ENCODE measurements at places on chromosomes 7 and 10. TPM values are rescaled to one million over a fixed set of nuclear protein-coding genes. Genes with fewer than 3 reads are reported as not detected.

GRCh38 chr10:113121153-113121552 lies 171.1 kb downstream of the TCF7L2 start:
- no peak for DNase-seq

The FAM241B gene
- total RNA-seq: 6.1 TPM

DNA sequence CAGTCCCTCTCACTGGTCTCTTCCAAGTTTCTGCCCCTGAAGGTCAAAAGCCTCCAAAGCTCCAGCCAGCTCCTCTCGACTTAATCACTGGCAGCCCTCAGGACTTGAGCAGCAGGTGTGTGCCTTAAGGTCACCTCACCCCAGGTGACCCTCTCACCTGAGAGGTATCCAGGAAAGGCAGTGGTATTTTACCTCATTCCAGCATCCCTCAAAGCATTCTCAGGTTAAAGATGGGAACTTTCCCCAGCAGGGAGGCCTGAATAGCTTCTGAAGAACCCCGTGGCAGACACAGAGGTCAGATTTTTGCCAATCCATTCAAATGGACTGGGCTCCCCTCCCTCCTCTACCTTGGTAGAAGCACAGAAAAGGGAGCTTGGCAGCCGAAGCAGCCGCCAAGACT lies 148.2 kb downstream of the GFRA1 start:
- no peak for DNase-seq

DNA sequence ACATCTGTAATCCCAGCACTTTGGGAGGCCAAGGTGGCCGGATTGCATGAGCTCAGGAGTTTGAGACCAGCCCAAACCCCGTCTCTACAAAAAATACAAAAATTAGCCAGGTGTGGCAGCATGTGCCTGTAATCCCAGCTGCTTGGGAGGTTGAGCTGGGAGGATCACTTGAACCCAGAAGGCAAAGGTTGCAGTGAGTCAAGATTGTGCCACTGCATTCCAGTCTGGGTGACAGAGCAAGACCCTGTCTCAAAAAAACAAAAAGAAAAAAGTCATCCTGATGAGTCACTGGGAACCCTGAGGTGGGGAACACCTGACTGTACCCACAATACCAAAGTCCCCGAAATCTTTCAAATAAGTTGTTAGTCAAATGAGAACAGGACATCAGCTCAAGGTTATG lies 80.0 kb downstream of the NEBL start:
- no peak for DNase-seq

DNA sequence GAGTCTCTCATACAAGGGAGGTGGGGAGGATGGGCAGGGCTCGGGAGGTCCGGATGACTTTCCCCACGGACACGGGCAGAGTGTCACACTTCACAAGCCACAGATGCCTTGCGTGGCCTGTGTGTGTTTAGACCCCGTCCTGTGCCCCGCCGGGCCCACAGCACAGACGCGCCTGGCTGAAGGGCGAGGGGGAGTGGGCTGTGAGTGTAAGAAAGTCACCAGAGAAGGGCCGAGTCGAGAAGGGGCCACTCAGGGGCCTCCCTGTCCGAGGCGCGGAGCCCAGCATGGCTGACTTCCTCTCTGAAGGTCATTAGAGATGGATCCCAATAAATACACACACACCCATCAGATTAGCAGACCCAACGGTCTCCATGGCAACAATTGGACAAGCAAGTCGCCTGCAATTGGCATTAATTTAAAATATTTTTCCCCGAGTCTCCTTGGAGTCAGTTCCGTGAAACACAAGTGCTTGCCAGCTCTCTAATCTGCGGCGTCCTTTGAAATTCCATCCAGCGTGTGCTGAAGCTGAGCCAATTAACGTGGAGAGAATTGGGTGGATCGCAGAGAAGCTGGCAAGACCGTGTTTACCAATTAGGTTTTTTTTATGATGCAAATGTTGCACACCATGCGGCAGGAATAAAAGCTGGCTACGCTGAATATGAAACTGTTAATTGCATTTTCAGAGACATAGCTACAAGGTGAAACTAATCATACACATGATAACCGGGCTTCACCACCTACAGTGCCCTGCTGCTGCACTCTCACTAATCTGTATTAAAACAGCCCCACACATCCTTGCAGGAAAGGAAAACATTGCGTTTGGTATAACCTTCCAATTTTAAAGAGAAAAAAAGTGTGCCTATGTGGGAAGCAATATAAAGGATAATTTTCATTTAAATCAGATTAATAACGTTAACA lies 571.2 kb downstream of the PTPRN2 start:
- peak; percentile 45 for DNase-seq

- DNase-seq: peak; percentile 68
Measured at GRCh38 chr7:36670585-36671431, 53.5 kb downstream of the AOAH start.

- no peak for DNase-seq
Measured at GRCh38 chr7:152760854-152761748, 1.5 kb downstream of the ACTR3B start.

GRCh38 chr7:131578602-131579001 lies 22.2 kb upstream of the PODXL start:
- no peak for DNase-seq

- no peak for DNase-seq
Measured at GRCh38 chr10:28530751-28531150, 2.2 kb upstream of the WAC start.

GRCh38 chr7:100190048-100190711 lies 12.5 kb downstream of the STAG3 start:
- DNase-seq: no peak

The CTNNA3 gene
- total RNA-seq: 89.6 TPM

DNA sequence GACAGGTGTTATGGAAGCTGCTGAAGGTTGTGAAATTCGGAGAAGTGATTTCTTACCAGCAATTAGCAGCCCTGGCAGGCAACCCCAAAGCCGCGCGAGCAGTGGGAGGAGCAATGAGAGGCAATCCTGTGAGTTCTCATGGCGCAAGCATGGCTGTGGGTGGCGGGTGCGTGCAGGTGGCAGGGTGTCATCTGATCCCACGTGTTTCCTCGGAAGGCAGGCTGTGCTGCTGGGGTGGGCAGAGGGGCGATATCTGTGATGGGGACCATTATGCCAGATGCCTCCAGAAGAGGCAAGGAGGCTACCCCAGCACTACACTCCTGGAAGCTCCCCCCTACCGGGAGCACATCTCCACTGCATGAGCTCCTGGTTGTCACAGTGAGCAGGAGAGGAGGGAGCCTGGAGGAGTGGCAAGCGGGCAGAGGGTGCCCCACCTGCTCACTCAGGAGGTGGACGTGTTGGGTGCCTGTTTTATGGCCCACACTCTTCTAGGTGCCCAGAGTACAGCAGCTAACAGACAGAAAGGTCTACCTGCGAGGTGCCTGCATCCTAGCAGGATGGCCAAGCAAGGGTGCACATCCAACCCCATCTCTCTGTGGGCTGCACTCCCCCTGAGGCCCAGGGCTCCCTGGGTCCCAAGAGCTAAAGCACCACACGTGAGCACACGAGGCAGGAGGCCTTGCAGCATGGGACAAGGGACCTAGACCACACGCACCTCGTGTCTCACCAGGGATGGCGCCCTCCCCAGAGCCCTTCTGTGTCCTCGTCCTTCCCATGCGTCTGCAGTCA lies 204.7 kb downstream of the EBF3 start:
- peak; percentile 37 for DNase-seq

The CYP2C19 gene
- not detected for total RNA-seq

DNA sequence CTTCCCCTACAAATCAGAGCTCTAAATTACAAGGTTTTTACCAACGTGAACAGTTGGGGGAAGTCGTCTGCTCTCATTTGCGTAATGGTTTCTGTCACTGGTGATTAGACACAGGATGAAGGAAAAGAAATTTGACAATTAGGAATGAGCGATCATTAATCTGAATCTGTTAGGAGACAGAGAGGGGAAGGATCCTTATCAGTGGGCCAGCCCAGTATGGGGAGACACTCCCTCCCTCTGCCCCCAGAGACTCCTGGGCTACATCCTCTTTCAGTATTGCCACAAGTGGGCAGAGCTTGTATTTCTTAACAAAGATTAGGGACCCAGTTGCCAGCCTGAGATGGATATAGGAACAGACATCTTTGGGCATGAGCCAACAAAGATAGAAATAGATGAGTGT lies 15.5 kb downstream of the HIF1AN start:
- no peak for DNase-seq

The DYNC1I1 gene
- 4.3 TPM for total RNA-seq

The GPRIN2 gene
- 2.0 TPM for total RNA-seq

GRCh38 chr7:129066290-129067131 lies 11.6 kb upstream of the TNPO3 start:
- DNase-seq: no peak

The TUBAL3 gene
- total RNA-seq: 0.18 TPM

DNA sequence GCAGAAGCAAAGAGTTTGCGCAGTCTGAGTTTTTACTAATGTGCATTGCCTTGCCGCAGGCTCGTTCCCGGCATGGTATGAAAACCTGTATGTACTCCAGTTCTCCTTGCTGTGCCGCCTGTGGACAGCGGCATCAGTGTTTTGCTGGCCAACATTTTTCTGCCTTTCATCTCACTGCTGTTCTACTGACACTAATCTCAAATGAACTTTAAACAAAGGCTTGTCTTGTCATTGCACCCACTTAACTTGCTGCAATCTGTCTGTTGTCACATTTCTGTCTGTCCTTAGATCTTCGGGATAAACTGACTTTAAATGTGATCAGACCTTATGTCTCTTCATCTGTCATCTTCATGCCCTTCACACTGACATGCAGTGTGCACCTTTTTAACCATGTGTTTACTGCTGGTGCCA lies 71.7 kb upstream of the ZNRF2 start:
- no peak for DNase-seq

GRCh38 chr7:132183781-132184380 lies 392.4 kb downstream of the PLXNA4 start:
- no peak for DNase-seq

DNA sequence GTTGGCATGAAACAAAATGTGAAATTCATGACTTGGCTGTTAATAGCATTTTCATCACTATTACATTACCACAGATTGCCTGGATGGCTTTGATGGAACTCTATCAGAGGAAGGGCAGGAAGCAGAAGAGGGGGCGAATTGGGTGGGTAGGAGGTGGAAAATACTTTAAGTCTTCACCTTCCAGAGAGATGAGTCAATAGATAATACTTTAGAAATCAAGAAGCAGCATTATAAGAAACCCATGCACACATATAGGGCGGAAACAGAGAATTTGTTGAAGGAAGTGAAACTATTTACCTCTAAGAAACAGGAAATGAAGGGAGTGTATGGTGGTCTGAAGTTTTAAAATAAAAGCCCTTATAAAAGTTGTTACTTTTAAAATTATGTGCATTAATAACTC lies 152.1 kb upstream of the TARP start:
- DNase-seq: no peak

- no peak for DNase-seq
Measured at GRCh38 chr7:47550788-47551470, 31.0 kb downstream of the TNS3 start.

GRCh38 chr7:44971902-44972441 lies 6.8 kb downstream of the MYO1G start:
- DNase-seq: no peak

DNA sequence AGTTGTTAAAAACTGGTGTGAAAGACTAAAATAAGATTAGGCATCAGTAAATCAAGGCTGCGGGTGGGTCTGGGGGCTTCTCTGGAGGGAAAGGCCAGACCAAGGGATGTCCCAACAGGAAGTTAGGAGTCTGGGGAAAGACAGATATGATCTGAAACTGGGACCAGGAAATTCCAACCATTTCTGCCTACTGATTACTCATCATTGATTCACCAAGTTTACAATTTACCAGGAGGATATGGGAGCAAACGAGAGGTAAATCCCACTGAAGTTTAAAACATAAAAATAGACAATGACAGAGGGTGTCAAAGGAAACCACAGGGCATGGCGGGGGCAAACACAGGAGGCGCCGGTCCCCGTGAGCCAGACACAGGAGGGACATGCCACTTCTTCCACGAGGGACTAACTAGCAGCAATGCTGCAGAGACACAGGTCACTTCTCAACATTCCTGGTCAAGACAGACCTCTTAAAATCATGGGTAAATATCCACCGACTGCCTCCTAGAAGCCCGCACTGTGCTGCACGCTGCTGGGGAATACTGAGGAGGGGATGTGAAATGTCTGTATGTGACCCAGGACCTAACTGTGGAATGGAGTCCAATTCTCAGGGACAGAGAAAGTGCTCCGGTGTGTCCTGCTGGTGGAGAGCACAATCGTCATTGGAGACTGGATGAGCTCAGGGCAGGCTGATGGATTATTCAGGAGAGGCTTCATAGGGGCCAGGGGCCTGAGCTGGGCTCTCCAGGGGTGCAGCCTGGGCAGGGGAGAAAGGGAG lies 153.4 kb upstream of the KLF14 start:
- DNase-seq: no peak

The NKX2-3 gene
- total RNA-seq: not detected

GRCh38 chr7:131688738-131689661 lies 132.6 kb upstream of the PODXL start:
- peak; percentile 80 for DNase-seq
